ENCODE measurements at places on chromosomes 2 and 18. TPM values are rescaled to one million over a fixed set of nuclear protein-coding genes. Genes with fewer than 3 reads are reported as not detected.
A peak's percentile ranks its signal among the peaks of the same experiment; 100 is the strongest.

DNA sequence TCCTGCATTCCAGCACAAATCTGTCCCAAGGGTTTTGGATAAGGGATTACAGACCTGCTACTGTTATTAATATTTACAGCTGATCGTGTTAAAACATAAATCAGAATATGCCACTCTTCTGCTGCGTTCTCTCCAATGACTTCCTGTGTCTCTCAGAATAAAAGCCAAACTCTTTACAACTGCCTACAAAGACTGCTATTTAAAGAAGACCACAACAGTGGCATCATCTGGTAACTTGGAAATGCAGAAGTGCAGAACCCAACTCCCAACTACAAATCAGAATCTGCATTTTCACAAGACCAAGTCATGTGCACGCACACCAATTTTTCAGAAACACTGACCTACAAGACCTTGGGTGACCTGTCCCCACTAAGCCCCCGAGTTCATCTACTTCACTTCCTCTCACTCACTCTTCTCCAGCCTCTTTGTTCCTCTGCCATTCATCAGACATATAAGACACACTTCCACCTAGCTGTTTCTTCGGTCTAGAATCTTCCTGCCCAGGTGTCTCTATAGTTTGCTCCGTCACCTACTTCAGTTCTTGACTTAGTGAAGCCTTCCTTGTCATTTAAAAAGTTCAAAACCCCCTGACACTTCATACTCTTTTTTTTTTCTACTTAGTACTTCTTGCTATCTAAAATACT lies 36.0 kb downstream of the CHN1 start:
- no peak for DNase-seq

GRCh38 chr2:216350214-216350791 lies 22.0 kb downstream of the MARCHF4 start:
- DNase-seq = peak; percentile 22

DNA sequence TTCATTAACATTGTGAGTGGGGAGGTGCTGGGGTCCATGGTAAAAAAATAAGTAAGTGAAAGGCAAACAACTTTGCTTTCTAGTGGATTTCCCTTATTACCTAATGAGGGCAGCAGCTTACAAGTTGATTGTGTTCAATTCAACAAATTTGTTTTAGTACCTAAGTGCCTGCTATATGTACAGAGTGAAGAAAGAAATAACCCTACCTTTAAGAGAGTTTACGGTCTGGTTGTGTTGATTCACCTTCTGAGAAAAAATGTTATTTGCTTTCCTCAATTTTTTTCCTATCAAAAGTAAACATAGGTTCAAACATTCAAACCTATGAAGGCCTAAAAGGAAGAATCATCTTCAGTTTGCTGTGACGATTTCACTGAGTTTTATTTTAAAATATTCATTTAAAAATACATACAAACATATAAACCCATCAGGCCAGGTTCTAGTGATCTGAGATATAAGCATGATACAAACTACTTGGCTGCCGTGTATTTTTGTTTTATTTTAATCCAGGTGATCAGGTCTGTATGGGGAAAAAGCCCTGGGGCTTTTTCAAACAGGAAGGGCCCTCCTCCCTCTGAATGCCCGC lies 1.5 kb upstream of the SPTBN1 start:
- DNase-seq = no peak

- DNase-seq = no peak
These were observed 911.4 kb upstream of the ZEB2 start for GRCh38 chr2:145431181-145431951.

GRCh38 chr2:147008481-147008880 lies 836.3 kb upstream of the ACVR2A start:
- no peak for DNase-seq

DNA sequence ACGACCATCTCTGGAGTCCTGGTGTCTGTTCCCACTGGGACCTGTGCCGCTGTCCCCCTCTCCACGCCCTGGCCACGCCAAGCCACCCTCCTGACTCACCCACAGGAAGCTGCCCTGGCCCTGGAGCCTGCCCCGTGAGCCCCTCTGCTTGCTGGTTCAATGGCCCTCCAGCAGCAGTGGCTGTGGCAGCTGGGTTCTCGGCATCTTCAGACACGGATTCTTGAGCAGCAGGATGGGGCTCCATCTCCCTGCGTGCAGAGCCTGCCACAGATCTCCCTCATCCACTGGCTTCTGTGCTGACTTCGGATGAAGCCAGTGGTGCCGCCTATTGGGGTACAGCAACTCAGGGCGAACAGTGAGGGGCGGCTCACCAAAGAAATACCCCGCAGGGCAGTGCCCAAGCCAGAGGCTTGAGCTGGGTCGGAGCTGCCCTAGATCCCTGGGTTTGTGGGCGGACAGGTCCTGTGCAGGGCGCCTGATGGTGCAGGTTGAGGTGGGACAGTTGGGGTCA lies 14.0 kb downstream of the CAPN10 start:
- peak; percentile 39 for DNase-seq

- DNase-seq = no peak
These were observed 129.4 kb upstream of the NCK2 start for GRCh38 chr2:105615305-105615704.

DNA sequence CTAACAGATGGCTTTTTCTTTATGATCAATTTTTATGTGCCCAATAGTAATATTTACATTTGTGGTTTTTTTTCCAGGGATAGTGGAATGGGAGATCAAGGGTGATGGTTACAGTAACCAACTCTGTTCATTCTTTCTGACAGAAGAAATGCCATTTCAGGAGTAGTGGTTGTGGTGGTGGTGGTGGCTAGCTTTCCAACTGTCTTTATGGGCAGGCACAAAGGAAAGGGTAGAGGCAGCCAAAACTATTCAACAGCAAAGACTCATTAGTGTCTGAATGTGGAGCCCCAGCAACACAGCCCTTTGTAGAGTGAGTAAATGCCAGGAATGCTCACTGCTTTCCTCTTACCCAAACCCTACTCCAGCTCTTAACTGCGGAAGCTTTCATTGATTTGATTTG lies 227.7 kb downstream of the RND3 start:
- DNase-seq = no peak

DNA sequence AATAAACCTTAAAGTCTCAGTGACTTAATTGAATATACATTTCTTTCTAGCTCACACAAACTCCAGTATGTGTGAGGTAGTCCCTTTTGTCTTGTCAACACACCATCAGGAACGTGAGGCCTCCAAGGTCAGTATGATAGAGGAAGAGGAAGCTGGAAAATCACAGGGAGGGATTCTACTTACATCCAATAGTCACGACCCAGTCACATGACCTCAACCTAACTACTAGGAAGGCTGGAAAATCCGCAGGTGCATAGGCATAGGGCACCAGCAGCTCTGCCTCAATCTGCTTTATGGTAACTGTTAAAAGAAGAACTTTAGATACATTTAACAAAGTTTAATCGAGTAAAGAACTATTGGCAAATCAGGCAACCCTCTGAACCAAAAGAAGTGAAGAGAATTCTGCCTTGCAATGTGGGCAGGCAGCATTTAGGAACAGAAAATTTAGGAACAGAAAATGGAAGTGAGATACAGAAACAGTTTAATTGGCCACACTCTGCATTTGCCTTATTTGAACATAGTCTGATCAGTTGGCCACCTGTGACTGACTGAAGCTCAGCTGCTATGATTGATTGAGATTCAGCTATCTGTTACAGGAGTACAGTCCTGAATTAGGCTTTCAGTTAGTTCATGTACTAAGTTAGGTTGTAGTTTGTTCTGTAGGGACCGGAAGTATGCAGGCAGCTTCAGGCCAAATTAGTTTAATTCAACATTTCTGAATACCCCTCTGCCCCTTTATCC lies 165.0 kb upstream of the PARD3B start:
- DNase-seq = no peak

- DNase-seq = no peak
These were observed 161.9 kb upstream of the CRIM1 start for GRCh38 chr2:36193680-36194079.

DNA sequence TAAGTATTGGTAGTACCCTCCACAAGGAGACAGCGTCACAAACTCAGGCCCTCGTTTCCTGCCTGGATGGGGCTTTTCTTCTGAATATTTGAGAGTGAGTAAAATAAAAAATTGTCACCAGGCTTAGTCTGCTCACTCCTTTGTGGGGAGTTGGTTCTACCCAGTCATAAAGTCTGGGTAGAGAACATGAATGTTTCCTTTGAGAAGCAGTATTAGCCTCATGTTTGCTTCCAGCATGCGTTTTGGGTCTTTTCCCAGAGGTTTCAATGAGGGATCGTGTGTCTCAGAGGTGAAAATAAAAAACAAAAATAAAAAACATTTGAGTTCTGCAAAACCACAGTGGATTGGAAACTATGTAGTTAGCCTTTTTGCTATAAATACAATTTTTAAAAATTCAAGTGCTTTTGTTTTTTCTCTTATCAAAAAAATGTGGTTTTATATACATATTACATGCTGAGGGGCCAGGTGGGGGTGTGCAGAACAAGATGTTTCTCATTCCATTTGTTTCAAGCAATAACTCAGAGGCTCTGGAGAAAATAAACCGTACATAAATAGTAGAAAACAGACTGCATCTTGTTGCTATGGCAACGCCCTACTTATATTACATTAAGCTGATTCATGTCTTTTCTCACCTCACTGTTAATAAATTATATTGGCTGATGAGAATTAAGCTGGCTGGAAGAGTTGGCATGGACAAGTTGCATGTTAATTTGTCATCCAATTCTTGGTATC lies 225.4 kb upstream of the FBXO11 start:
- DNase-seq = no peak

GRCh38 chr18:48728204-48728833 lies 189.5 kb downstream of the CTIF start:
- DNase-seq = no peak

DNA sequence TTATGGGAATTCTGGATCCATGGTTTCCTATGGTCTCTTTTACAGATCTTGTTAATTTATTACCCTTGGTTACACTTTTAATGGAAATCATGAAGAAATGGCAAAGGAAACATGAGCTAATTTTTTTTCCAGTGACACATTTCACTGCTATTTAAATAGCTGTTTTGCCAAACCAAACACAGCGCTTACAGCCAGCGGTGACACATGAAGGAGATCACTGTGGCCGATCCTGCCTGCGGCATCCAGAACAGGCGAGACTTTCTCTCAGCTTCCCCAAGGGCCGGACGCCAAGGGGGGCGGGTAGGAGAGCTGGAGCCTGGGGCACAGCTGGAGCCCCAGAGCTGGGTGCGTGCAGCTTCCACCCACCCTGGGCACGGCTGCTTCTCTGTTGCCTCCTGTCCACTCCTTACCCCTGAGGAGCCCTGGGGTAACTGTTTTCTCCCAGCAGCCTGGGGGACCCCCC lies 81.4 kb upstream of the PKDCC start:
- DNase-seq = peak; percentile 69

DNA sequence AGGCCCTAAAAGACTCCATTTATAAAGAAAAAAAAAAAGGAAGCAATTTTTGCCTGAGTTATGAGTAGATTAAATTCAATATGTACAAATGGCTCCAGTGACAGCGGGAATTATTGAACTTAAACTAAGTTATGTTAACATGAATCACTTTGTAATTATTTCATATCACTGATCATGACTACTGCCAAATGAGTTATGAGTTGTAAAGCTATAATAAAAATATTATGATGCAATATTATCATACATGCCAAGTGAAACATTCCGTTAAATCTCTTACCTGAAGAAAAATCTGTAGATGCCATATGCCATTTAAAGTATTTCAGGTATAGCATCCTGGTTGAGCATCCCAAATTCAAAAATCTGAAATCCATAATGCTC lies 217.5 kb downstream of the DLGAP1 start:
- DNase-seq = no peak

GRCh38 chr2:54432251-54433015 lies 23.7 kb upstream of the SPTBN1 start:
- no peak for DNase-seq

DNA sequence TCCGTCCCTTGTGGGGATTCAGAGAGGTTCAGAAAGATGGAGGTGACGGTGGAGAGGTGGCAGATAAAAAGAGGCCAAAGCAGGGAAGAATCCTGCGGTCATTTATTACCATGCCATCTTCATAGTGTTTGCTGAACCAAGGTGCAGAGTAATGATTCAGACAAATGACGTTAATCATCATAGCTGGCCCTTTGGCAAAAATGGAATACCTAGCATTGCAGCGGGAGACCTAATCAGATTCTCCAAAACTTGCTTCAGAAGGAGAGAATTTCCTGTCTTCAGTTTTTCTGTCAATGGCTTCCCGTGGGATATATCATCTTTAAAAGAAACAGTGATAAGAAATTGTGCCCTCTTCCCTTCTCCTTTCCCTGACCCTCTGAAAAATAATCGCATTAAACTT lies 175.4 kb downstream of the PTGR3 start:
- no peak for DNase-seq

DNA sequence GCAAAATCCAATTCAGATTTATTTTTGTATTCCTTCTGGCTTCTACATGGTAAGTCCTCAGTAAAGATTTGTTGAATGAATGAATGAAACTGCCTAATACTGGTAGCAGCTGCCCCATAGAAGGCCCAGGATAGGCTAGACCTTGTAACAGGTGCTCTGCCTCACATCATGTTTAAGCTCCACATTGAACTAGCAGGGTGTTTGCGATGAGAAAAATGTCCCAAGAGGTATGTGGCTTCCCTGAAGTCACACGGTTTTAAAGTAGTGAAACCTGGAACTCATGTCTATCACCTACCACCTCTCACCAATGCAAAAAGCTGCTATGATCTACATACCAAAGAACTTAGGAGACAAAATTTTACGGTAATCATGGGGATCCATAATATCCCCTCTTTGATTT lies 765 bp upstream of the LHCGR start:
- no peak for DNase-seq

DNA sequence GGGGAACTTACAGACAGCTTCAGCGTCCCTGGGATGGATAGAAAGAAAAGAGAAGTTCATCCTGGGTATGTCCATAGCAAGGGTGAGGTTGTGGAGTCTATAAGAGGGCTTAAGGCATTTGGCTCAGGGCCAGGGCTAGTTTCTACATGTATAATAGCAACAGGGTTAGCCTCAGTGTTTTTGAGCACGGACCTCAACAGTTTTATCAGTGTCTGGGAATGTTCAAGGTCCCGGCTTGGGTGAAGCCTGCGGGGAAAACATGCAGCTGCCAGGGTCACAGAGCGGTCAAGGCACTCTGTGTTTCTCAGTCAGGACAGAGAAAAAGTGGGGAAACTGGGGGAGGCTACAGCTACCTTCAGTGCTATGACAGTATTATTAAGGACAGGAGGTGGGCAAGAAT lies 427.7 kb upstream of the HS6ST1 start:
- DNase-seq = no peak

- no peak for DNase-seq
These were observed 14.6 kb downstream of the EML4 start for GRCh38 chr2:42183775-42184174.

GRCh38 chr2:24231461-24231881 lies 56.6 kb downstream of the FAM228A start:
- no peak for DNase-seq

IL1RL2 gene
- total RNA-seq = 2.5 TPM

CFAP53 gene
- 0.25 TPM for total RNA-seq

GNLY gene
- 0.68 TPM for total RNA-seq

CCDC121 gene
- total RNA-seq = 1.2 TPM

LINC00305 gene
- total RNA-seq = not detected

CFAP65 gene
- total RNA-seq = 0.05 TPM

CASP10 gene
- 5.4 TPM for total RNA-seq

OTOS gene
- not detected for total RNA-seq

TCF23 gene
- total RNA-seq = 0.10 TPM

FAM117B gene
- 2.3 TPM for total RNA-seq

All from left lobe of liver (tissue), 2 donors.